Panc1 (cell line): ENCODE measurements at places on chromosomes 1 and 21. TPM values are rescaled to one million over a fixed set of nuclear protein-coding genes. Genes with fewer than 3 reads are reported as not detected.

The SPRR2F gene
- total RNA-seq: not detected

The VPS13D gene
- total RNA-seq: 33.1 TPM

The TMEM52 gene
- 2.5 TPM for total RNA-seq

The PARS2 gene
- total RNA-seq: 4.4 TPM

The TNFRSF8 gene
- 0.13 TPM for total RNA-seq

The CACHD1 gene
- total RNA-seq: 29.9 TPM

The PGBD5 gene
- total RNA-seq: 0.05 TPM

The SDE2 gene
- 18.3 TPM for total RNA-seq

The KIF17 gene
- 3.9 TPM for total RNA-seq

The LCE3A gene
- not detected for total RNA-seq

The CLDN8 gene
- not detected for total RNA-seq

The UBL4B gene
- not detected for total RNA-seq

The RHBDL2 gene
- 7.1 TPM for total RNA-seq

The IL19 gene
- not detected for total RNA-seq

The RNU1-3 gene
- 1,290 TPM for total RNA-seq

The PKLR gene
- total RNA-seq: 0.13 TPM

The ANP32E gene
- 66.2 TPM for total RNA-seq

The SNX7 gene
- 37.4 TPM for total RNA-seq

The FAM167B gene
- total RNA-seq: 1.9 TPM

The FNDC5 gene
- 2.6 TPM for total RNA-seq

The WNT9A gene
- total RNA-seq: 26.5 TPM

The FMO2 gene
- 0.08 TPM for total RNA-seq

The DISC1 gene
- 0.36 TPM for total RNA-seq
